ENCODE measurements at places on chromosomes 5 and 9.

DNA sequence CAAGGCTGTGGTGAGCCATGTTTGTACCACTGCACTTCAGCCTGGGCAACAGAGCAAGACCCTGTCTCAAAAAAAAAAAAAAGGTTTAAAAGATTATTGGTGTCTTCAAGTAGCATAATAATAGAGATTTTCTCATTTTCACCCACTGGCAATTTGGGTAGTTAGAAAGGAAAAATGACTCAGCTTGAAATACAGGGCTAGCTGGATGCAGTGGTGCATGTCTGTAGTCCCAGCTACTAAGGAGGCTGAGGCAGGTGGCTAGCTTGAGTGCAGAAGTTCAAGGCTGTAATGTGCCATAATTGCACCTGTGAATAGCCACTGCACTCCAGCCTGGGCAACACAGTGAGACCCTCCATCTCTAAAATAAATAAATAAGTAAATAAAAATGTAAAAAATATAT, 111.1 kb downstream of the ARRDC3 start:
- no peak for DNase-seq

DNA sequence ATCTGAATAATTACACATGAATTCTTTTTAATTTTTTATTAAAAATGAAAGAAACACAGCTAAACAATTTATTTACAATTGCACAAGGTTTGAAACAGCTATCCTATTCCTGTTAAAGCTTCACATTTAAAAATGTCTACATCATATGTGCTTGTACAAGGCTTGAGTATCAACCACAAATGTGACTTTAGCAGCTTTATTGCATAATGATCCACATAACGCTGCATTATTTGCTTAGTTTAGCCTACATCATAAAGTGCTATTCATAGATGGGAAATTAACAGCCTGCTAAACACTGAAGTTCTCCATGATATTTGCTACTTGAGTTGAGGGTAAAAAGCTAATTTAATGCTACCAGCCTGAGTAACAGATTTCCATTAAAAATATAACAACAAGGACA, 45.0 kb downstream of the TRIM36 start:
- DNase-seq: no peak

- DNase-seq: no peak
These were observed 1.4 kb upstream of the ETF1 start for GRCh38 chr5:138544181-138545134.

DNA sequence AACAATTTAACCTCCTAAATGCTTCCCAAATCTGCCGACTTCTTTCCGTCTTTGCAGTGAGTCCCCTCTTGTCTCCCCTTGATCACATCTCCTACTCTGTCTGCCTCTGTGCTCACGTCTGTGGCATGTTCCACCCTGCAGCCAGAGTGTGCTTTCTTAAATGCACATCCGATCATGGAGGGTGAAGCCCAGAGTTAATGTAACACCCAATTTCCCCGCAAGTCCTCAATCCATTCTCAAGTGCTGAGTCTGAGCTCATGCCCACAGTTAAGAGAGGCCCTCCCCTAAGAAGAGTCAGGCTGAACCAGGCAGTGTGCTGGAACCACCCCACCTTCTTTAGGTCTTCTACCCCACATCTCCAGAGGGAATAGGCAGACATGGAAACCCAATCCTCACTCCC, 164.8 kb downstream of the EPB41L4A start:
- DNase-seq: no peak

- DNase-seq: no peak
These were observed 36.3 kb downstream of the RUSC2 start for GRCh38 chr9:35526087-35526801.

DNA sequence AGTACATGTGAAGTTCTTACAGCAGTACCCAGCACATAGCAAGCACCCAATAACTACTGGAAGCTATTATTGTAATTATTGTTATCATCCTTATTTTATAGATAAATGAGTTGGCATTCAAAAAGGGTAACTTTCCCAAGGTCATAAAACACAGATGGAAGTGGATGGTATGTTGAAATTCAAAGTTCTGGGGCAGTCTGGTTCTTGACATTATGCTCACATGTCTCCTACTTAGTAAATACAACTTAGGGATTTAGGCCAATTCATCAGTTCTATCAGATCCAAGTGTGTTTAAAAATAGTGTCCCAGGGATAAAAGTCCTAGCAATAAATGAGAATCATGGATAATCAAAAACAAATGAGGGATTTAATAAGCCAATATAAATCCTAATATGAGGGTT, 265.2 kb downstream of the ADAMTSL1 start:
- no peak for DNase-seq

DNA sequence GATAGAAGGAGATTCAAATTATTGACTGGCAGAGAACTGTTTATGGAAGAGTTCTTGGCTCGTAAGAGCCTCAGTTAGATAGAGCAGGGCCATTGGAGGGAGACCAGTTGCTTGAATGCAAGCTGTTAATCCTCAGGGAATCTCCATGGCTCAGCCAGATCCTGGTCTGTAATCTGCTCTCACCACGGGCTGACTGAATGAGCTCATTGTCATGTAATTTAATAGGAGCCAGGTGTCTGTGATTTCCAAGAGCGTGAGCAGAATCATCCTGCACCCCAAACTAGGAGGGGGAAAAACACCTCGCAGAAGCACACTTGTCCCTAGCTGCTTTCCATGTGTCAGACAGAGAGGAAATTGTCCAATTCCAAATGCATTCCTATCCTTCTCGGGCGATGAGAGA, 19.1 kb upstream of the KCNMB1 start:
- DNase-seq: peak; percentile 76

DNA sequence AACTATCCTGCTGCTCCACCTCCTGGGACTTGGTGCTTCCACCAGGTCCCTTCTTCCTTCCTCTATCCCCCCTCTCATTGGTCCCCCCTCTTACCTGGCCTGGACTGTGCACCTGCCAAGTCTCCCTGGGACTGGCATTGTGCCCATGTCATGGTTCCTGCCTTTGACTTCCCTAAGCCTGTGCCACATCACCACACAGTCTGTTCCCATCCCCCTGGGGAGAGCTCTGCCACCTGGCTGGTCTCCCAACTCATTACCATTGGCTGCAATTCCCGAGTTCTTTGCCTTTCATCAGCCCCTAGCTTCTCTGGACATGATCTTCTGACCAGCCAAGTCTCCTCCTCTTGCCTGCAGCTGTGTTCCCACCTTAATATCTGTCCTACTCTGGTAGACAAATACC, 180.3 kb downstream of the SREK1 start:
- peak; percentile 70 for DNase-seq

DNA sequence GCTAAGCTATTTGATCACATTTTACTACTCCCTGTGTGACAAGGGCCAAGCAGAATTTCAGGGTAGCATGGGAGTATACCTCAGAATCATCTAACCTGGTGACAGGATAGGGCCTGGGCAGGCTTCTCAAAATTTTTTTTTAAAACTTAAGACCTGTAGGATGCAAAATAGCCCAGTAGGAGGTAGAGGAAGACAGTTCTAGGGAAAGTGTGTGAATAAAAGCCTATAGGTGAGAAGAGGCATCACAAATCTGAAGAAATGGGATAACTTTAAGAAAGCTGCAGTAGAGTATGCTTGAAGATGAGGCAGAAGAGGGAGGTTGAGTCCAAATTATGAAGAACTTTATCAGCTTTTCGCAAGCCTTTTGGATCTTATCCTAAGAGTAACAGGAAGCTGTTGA, 32.3 kb downstream of the CNTRL start:
- DNase-seq: no peak

DNA sequence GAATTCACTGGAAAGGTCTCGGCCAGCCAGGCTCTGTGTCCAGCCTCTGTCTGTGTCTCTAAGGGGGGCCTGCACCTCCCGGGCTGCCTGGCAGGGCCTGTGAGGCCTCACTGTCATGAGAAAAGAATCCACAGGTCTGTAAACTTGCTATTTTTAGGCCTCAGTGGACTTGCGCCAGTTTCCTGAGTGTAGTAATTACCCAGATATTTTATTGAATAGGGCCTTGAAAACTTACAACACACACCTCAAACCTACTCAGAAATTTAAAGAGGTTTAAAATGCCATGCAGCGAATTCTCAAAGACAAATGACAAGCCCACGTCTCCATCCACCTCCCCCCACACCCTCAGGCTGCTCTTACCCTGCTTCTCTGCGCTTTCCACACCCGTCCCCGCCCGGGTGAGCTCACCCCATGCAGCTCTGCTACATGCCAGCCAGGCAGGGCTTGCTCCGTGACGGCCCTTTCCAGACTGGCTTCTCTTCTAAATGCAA, 8.8 kb upstream of the TENT4A start:
- DNase-seq: no peak
